Activated CD4-positive, alpha-beta T cell treated with anti-CD3 and anti-CD28 coated beads, Interleukin-2, amount 10 ng/mL, durations not matched to agents 24 days and 14 days (primary cell): ENCODE measurements at places on chromosomes 11 and 22.

- DNase-seq = no peak
Observed at GRCh38 chr11:116953530-116954285, 116.3 kb upstream of the APOA1 start.

- no peak for DNase-seq
Observed at GRCh38 chr11:32529994-32530588, 53.5 kb upstream of the EIF3M start.

DNA sequence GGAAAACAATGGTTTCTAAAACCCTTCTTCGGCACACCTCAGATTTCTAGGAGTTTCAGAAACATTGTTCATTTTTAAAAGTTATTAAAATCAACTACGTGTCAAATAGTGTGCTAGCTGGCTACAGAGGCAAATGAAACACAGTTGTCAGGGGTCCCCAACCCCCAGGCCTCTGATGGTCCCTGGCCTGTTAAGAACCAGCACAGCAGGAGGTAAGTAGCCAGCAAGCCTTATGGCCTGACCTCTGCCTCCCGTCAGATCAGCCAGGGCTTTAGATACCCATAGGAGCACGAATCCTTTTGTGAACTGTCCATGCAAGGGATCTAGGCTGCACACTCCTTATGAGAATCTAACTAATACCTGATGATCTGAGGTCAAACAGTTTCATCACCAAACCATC lies 648.2 kb downstream of the FAM181B start:
- DNase-seq = no peak

GRCh38 chr11:93740031-93740729 lies 1.1 kb downstream of the TAF1D start:
- DNase-seq = peak; percentile 78

DNA sequence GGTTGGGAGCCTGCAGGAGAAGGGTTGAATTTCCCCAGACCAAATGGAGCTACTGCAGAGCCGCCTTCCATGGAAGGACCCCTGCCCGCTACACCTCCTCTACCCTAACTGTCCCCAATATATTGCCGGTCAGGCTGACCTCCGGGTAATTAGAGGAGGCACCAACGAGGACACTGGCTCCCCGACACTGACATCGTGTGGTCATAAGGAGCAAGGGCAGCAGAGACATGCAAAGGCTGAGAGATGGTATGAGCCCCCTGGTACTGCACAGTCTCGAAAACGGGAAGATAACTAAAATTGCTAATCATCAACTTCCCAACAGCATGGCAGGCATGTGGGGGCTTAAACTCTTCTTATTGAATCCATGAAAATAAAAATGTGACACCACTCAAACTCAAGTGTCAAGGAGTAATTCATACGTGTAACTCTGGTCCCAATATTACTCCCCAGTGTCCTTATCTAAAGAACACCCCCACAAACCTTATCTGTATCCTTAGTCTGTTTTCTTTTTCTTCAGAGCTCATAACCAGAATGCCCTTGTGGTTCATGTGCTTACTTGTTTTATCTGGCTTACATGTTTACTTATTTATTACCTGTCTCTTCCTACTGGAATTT lies 4.4 kb downstream of the CAVIN3 start:
- DNase-seq = peak; percentile 80

DNA sequence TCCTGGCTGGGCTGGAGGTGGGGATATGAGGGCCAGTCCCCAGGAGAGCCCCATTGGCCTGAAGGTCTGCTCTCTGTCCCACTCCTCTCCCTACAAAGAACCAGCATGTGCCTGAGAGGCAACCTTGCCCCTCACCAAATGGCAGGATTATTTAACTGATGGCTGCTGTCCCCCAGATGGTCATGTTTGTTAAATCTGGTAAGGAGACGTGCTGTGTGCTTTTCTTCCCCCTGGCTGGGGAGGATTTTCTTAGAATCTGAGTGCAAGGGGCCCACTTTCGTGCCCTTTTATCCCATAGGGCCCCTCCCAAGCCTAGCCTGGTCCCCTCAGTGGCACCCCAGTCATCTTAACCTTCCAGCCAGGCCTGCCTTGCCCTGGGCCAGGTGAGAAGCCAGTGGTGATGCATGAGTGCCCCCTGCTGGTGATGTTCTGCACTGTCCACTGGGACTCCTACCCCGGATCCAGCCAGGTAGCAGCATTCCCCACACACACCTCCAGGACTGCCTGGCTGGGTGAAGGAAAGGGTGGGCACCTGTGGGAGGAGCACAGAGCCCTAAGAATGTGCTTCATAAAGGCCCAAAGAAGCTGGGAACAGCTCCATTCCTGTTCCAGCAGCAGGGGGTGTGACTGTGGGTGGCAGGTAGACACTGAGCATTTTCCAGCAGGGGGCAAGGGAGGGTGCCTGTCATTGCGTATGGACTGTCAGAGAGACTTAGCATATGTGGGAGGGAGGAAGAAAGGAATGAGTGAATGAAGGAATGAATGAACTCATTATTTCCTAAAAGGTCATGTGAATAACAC lies 28.9 kb downstream of the MFNG start:
- DNase-seq = peak; percentile 95

DNA sequence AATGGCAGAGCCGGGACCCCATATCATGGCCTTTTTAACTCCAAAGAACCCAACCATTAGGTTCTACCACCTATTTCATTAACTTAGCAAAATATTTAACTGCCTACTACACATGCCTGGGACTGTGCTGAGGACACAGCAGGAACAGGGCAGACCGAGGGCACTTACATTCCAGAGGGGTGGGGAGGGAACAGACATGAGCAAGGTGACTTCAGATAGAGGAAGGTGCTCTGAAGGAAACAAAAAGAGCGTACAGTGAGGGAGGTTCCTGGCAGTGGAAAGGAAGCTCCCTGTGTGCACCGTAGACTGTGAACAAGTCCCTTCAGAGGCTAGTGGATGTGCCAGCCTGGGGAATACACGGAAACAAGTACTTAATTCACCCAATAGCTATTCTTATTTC lies 82.8 kb downstream of the NAT10 start:
- DNase-seq = no peak

- no peak for DNase-seq
Observed at GRCh38 chr11:19777377-19778102, 64.9 kb downstream of the NAV2 start.

DNA sequence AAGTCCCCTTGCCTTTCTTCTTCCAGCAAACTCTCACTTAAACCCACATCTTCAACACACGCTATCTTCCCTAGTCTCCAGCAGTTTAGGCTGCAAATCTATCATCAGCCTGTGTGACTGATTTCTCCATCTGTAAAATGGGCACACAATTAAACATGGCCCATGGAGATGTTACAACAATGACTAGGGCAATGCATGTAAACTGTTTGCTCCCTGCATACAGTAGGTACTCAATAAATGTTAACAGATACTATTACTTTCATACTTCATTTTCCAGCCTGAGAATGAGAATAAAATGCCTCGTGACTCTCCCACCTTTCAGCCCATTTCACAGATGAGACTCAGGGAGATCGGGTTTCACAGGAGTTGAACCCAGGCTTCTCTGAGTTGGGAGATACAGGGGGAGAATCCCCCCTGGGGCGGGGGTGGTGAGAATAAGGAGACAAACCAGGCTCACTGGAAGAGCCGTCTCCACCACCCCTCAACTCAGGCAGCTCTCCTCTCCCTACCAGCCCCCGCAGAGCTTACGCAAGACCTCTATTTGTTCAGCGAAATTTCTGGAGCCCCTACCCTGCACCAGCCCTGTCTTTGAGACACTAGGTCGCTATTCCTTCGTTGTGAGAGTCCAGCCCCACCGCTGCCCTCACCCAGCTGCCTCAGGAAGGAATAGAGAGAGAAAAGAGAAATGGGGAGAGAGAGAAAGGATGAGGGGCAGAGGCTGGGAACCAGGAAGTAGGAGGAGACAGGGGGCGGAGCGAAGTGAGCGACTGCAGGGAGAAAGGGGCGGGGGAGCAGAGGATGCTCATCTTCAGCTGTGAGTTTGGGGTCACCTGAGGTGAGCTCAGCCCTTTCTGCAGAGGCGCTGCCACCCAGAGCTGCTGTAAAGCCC lies 42.1 kb upstream of the KLHL35 start:
- peak; percentile 91 for DNase-seq

DNA sequence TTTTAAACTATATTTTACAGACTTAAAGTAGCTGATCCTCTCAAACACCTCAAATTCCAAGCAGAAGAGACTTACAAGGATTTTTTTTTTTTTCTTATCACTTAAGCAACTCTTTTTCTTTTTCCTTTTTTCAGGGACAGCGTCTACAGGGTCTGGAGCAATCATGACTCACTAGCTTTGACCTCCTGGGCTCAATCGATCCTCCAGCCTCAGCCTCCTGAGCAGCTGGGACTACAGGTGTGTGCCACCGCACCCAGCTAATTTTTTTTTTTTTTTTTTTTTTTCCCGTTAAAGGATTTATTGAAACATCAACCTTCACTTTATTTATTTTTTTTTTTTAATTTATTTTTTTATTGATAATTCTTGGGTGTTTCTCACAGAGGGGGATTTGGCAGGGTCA lies 4.5 kb upstream of the MACROD1 start:
- DNase-seq = no peak

- no peak for DNase-seq
Observed at GRCh38 chr22:17477391-17477833, 85.9 kb upstream of the SLC25A18 start.

GRCh38 chr22:21641417-21641788 lies 699 bp upstream of the SDF2L1 start:
- DNase-seq = peak; percentile 73

DNA sequence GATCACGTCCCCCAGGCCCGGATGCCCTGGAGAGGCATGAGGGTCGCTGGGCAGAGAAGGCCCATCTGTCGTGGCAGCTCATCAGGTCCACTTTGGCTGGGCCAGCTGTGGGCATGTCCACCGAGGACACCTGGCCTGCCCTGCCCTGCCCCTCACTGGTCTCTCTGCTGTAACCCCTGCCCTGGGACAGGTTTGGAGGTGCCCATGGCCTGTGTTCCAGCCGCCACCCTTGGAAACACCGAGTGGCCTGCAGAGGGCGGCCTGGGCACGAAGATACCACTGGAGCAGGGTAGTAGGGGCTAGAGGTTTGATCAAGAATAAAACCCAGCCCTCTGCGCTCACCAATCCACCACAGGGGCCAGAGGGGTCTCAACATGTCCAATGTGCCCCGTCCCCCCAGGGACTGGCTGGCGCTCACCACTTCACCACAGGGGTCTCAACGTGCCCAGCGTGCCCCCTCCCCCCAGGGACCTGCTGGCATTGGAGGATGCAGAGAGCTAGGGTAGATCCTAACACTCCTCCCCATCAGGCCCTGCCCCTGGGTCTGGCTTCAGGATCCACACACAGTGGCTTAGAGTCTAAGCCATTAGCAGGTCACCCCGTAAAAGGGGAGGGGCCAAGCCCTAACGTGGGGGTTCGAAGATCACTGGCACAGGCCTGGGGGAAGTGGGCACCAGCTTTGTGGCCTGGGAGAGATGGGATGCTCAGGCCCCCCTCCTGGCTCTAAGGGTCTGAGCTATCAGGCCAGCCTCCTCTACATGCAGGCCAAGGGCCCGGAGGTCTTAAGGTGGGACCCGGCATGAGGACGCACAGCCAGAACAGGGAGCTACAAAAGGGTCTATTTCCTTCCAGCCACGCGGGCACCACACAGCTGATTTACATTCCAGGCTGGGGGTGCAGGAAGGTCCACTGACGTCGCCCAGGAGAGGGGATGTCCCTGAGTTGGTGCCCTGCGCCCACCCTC lies 1.3 kb upstream of the HDAC10 start:
- peak; percentile 90 for DNase-seq

DNA sequence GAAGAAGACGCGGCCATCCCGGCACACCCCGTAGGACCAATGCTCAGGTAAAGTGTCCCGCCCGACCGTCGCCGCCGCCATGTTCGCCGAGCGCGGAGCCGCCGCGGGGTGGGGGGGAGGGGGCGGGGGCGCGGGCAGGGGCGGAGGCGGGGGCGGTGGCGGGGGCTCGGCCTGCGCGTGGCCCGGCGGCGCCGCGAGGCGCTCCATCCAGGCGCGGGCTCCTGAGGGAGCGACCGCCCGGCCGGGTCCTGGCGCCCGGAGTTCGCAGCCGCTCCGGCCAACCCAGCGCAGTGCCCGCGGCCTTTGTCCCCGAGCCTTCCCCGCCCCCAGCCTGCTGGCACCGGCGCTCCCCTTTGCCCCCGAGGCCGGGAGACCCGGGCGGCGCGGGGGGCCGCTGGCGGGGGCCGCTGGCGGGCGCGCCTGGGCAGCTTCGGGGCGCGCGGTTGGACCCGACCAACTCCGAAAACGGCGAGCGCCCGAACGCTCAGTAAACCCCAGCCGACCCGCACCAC lies at the start of gene PLEKHA7:
PLEKHA7 (minus strand) TSS at position 94 of the 512 bp plus-strand sequence; CDS start at position 81, 13 bp downstream.
- peak; percentile 65 for DNase-seq

- no peak for DNase-seq
Observed at GRCh38 chr11:60378354-60378753, at the start of gene MS4A7. Gene MS4A7 (plus strand): TSS chr11:60378532. CDS start chr11:60383142, 4,610 bp downstream.

- peak; percentile 82 for DNase-seq
Observed at GRCh38 chr22:26589367-26589844, 526 bp downstream of the TPST2 start.

GRCh38 chr11:112013497-112014164 lies 11.6 kb upstream of the DLAT start:
- no peak for DNase-seq

DNA sequence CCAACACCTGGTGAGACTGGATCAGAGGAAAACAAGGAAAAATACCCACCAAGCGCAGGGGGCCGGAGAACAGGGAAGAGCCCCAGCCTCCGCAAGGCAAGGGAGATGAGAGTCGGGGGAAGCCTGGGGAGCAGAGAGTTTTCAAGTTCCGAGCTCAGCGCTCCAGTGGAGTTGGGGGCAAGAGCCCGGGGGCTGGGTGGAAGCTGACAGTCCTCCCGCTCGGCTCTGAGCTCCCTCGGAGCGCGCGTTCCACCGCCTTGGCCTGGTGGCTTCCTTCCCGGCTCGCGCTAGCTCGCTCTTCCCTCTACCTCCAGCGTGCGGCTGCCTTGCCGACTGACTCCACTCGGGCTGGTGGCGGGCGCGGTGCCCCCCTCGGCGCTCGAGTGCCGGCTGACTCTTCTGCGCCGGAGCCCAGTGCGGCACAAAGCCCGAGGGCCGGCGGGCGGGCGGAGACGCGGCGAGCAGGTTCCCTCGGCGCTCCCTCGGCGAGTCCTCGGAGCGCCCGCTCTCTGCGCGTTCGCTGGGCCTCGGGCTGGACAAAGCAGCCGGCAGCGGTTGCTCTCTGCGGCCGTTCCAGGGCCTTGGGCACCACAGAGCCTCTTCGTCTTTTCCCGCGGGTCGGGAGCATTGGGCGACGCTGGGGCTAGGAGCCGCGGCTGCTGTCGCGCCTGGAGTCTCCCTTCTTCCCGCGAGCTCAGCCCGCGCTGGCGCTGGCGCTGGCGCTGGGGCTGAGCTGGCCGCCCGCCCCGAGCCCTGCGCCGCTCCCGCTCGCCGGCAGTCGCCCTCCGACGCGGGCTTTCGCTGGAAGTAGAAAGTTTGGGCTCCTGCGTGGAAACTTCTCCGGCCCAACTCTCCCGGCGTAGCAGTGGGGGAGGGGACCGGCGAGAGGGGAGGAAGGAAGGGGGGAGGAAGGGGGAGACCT lies 1.0 kb downstream of the PAX6 start:
- peak; percentile 60 for DNase-seq
